ENCODE measurements at places on chromosomes 3 and 15.

DNA sequence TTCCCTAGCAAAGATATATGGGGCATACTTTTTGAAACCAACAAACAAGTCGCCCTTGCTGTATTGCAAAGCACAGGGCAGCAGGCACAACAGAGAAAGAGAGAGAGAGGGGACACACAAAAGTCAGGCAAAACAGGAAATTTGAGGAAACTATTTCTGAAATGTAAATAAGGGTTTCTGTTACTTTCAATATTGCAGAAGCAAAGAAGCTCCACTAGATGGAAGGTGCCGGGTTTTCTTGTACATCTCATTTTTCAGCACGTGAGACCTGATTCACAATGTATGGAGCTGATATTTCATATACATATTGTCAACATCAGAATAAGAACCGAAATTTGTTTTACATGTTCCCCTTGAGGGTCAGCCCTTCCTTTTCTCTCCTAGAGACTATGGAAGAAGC lies 127.4 kb downstream of the FOXP1 start:
- no peak for DNase-seq

- no peak for DNase-seq
These were observed 82.5 kb downstream of the CHST2 start for GRCh38 chr3:143201870-143202752.

GRCh38 chr15:77772641-77773402 lies 140.1 kb upstream of the LINGO1 start:
- no peak for DNase-seq

GRCh38 chr3:144259267-144259666 lies 287.6 kb downstream of the DIPK2A start:
- DNase-seq, result no peak

- no peak for DNase-seq
These were observed 23.1 kb downstream of the TP53BP1 start for GRCh38 chr15:43469867-43470266.
